ENCODE measurements at places on chromosomes 1 and 21.

GRCh38 chr1:57329937-57330336 is 93.9 kb downstream of the DAB1 start:
- no peak for DNase-seq

DNA sequence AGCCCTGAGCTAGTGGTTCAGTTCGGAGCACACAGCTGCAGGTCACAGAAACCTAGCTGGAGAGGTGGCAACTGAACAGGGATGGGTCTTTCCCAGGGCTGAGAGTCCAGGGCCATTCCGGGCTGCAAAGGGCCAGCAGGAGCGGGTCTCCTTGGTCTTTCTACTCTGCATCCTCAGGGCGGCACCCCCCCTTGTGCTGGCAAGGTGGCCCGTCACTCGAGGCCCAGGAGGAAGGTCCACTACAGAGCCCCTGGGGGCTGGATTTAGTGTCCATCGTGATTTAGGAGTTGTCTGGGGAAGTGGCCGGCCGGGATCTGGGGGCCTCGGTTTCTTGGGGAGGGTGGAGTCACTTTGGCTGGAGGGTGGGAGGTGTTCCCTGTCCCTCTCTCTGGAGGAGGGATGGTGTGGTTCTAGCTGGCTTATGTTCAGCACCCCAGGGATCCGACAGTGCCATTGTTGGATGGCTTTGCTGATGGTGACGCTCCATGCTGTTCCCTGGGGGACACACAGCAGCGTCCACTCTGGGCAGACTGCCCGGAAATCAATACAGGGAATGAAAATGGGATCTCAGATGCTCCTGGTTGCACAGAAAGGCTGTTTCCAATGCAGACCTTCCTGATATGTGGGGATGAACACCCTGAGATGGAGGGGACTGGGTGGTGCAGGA is 64.4 kb downstream of the UMODL1 start:
- DNase-seq = no peak

- peak; percentile 66 for DNase-seq
These were observed 103.4 kb upstream of the VAMP3 start for GRCh38 chr1:7667625-7668218.

DNA sequence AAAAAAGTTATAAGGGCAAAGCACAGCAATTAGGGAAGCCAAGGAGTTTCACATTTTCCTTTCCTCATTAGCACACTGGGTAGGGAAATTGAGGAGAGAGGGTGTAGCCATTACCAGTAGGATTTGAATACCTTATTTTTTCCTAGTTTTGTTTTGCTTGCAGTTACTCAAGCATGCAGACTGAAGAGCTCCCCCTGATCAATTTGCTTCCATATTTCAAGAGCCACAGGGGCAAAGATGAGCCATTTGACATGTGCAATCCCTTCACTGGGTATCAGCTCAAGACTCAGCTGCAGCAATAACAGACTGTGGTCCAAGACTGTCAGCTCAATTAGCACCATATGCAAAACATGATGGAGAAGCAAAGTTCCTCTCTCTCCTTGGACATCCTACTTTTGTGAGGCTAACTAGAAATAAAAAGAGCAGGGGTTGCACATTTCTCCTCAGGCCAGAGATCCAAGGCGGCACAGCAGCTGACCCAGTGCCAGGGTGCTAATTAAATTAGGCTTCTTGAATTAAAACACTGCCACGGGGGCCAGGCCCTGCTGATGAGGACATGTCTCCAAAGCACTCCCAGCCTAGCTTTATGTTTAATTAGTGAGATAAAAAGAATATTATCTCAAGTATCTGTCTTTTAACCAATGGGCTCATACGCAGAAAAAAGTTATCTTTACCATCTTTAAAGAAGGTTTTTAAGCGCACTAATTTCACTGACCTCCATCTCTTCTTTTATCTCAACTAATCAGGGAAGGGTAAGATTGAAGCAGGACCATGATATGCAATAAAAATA is 36.7 kb upstream of the LRRC53 start:
- no peak for DNase-seq

DNA sequence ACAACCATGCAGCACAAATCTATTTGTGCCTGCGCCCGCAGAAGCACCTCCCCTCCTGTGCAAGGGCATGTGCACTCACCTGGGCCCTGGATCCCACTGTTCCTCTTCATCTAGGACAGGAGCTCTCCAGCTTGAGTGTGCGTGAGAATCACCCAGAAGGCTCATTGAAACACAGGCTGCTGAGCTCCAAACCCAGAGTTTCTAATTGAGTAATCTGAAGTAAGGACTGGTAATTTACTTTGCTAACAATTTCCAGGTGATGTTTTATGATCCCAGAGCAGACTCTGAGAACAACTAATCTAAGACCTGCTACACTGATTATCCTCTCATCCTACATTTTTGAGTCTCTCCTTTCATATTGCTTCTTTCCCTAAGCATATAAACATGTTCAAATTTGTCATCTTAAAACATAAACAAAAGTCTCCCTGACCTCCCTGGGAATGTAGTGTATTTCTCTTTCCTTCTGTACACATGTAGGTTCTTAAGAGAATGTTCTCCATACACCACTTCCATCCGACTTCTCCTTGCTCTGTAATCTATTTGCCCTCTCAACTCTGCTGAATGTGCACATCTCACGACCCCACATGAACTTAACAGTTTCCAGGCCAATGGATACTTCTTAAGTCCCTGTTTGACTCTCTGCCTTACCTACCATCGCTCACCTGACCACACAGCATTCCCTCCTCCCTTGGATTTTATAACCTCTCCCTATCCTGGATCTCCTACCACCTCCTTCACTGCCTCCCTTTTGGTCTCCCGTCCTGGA is 522.5 kb downstream of the SMYD3 start:
- no peak for DNase-seq

DNA sequence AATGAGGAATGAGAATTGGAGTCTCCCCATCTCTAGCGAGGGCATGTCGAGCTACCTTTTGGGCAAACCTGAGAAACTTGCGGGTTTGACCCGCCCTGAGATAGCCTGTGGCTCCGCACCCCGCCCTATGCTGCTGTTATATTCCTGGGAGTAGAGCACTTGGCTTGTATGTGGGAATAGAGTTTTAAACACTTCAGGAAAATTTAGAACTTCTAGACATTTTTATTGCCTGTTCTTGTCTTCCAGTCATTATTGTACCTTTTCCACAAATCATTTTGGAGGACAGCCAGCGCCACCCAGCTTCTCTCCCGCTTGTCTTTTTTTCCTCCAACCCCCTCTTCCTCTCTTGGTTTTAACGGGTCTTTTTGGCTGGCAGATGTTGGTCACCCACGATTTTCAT is 738 bp downstream of the GNPAT start:
- no peak for DNase-seq

- DNase-seq = no peak
These were observed 310.7 kb downstream of the PCP4 start for GRCh38 chr21:40177979-40178378.

GRCh38 chr1:85134583-85135391 is 66.0 kb downstream of the SYDE2 start:
- no peak for DNase-seq

- no peak for DNase-seq
These were observed 39.8 kb upstream of the C1orf105 start for GRCh38 chr1:172380441-172381244.

DNA sequence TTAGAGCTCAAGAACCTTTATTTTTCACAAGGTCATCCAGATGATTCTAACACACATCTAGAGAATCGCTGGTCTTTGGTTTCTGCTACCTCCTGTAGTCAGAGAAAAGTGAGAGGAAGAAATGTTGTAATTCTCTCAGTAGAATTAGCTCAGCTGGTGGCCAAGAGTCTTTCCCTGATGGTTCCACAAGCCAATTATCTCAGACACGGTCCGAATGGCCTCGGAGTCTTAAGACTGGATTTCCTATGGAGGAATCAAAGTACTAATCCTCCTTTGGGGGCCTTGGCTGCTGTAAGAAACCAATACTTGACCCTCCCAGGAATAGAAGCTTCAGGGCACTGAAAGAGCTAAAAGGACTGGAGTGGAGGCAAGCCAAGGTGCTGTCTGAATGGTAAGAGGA is 1.8 kb downstream of the TMEM81 start:
- DNase-seq = no peak

DNA sequence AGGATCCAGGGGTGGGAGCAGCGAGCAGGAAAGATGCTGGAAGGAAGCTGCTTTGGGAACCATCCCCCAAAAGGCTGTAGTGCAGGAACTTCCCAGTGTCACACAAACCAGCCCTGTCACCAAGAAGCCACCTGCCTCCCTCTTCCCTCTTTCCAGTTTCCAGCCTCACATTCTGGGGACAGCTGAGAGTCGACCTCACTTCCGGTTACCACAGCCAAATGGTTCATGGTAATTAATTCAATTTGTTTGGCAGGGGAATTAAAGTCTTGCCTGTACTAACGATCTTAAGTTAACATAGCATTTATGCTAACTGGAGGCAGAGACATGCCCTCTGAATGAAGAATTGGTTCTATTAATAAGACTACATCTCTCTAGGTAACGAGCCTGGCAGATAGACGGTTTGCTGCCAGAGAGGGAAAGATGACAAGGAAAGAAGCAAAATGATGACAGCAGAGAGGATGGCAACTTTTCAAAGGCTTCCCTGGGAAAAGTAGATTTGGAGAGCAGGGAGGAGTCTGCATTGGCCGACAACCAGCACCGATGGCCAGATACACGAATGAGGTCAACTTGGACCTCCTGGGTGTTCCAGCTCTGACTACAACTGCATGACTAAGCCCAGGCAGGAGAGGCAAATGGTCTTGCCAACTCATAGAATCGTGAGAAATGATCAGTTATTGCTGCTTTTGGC is 64.1 kb downstream of the TMCO4 start:
- DNase-seq = no peak

- no peak for DNase-seq
These were observed 13.6 kb upstream of the PADI3 start for GRCh38 chr1:17235135-17235885.

DNA sequence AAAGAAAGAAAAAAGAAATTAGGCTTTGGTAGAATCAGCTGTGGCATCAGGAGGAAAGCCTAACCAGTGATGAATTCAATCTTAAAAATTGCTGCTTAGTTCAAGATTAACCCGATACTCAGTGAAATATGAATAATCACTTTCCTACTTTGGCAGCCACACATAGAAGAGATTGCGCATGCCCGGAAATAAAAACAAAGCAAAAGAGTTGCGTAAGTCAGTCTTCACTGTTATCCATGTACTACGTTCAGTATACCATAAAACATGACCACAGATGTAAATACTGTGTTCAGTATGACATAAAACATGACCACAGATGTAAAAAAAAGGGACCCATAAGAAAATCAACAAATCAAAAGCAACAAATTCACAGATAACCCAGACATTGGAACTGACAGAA is 19.2 kb downstream of the CD1D start:
- no peak for DNase-seq

DNA sequence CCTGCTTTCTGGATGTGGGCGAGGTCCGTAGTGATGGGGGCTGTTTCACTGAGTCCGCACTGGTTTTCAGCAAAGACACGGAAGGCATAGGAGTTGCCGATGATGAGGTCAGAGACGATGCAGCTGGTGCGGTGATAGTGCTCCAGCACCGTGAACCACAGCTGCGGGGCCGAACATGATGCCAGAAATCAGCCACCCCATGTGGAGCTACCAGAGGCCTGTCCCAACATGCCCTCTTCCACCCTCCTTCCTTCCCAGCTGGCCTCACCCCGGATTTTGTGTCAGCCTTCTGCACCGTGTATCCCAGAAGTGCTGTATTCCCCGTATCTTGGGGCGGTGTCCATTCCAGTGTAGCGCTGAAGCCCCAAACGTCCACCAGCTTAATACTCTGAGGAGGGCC is 10.0 kb downstream of the MYBPHL start:
- no peak for DNase-seq

DNA sequence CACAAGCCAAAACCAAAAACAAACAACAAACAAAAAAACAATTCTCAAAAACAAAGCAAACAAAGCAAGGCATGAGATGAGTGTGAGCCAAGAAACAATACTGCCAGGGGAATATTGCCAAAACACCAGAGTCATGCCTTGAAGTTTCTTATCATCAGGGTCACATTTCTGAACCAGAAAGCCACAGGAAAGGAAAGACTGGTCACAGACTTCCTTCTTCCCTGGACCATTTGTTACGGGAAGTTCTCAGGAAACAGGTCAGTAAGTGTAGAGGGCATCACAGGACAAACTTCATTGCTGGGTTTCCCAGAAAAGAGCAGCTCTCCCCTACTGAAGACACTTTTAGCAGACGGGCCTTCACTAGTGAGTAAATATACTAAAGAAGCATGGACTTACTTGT is 191.2 kb downstream of the GABPA start:
- DNase-seq = no peak

DNA sequence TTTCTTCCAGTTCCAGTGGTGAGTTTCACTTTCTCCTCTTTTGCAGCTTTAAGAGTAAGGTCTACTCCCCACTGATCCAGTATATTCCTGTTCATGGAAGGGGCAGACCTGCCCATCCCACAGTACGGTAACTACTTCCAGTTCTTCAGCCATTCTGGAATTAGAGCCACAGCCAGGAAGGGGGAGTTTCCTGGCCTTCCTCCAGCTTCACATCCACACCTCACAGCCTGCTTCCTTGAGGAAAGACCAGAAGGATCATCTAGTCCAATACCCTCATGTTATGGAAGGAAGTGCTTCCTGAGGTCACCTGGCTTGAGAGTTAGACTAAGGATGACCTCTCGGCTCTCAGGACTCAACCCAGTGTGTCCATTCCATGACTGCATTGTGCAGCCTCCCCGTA is 597.8 kb downstream of the KIF26B start:
- no peak for DNase-seq

DNA sequence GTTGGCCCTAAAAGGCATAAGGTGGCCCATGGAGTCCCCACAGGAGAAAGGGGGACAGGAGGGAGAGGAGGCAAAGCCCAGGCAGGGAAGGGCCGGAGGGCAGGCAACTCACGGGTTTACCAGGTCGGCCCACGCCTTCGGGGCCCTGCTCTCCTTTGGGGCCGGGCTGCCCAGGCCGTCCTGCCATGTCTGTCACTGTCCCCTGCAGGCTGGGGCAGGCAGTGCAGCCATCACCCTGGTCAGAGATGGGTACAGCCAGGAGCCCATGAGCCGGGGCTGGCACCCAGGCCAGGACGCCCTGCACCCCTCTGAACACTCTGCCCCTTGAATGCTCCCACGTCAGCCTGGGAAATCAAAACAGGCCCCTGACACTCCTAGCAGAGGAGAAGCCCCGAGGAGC is 19.8 kb downstream of the COL16A1 start:
- DNase-seq = no peak

DNA sequence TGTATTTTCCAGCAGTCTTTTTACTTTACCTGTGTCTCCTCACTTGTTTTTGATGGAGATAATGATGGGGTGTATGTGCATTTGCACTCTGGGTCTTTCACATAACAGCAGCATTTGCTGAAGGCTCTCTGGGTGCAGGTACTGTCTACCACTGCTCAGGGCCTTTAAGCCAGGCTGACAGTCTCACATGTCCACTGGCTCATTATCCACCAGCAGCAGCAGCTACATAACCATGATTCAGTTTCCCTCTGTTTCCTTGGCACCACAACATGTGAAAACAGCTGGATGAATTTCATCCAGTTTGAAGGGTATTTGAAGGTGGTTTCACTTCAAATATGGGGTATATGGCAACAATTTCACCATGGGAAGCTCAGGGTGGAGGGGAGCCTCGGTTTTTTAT is 41.2 kb upstream of the ROR1 start:
- no peak for DNase-seq

- no peak for DNase-seq
These were observed 4.7 kb downstream of the PGBD2 start for GRCh38 chr1:248910761-248911160.

Measured in stimulated activated CD8-positive, alpha-beta memory T cell treated with anti-CD3 and anti-CD28 coated beads, Interleukin-2, amount 100 ng/mL, for 1 hour (primary cell).